NCI-H226 (cell line): ENCODE measurements at places on chromosomes 6 and 20.

GRCh38 chr6:156336089-156336488 is 441.1 kb upstream of the ARID1B start:
- no peak for DNase-seq

- no peak for DNase-seq
These were observed 26.8 kb downstream of the HS3ST5 start for GRCh38 chr6:114315831-114316595.

DNA sequence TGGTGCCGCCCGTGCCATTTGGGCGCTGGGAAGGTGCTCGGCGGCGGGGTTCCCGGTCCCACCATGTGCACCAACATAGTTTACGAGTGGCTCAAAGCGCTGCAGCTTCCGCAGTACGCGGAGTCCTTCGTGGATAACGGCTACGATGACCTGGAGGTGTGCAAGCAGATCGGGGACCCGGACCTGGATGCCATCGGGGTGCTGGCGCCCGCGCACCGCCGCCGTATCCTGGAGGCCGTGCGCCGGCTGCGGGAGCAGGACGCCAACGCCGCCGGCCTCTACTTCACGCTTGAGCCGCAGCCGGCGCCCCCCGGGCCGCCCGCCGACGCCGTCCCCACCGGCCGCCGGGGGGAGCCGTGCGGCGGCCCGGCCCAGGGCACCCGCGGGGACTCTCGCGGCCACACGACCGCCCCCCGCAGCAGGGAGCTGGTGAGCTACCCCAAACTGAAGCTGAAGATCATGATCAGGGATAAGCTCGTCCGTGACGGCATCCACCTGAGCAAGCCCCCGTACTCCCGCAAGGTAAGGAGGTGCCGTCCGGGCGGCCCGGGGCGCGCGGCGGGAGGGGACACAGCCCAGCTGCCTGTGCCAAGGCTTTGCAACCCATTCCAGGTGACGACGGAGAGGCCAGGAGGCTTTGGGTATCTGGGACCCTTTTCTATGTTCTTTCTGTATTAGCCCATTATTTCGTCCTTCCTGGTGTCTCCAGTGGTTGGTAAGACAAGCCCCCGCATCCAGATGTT is 547 bp downstream of the SAMD5 start:
- no peak for DNase-seq

DNA sequence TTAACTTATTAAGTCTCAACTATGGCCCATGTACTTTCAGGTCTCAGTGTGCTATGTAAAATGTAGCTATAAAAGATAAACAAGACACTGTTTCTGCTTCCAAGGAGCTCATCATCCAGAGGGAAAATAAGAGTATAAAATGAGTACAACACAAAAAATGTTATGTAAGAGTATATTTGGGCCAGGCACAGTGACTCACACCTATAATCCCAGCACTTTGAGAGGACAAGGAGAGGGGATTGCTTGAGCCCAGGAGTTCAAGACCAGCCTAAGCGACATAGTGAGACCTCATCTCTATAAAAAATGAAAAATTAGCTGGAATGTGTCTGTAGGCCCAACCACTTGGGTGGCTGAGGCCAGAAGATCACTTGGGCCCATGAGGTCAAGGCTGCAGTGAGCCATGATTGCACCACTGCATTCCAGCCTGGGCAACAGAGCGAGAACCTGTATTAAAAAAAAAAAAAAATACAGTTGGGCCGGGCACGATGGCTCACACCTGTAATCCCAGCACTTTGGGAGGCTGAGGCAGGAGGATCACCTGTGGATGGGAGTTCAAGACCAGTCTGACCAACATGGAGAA is 124.0 kb downstream of the EDN1 start:
- DNase-seq = no peak

DNA sequence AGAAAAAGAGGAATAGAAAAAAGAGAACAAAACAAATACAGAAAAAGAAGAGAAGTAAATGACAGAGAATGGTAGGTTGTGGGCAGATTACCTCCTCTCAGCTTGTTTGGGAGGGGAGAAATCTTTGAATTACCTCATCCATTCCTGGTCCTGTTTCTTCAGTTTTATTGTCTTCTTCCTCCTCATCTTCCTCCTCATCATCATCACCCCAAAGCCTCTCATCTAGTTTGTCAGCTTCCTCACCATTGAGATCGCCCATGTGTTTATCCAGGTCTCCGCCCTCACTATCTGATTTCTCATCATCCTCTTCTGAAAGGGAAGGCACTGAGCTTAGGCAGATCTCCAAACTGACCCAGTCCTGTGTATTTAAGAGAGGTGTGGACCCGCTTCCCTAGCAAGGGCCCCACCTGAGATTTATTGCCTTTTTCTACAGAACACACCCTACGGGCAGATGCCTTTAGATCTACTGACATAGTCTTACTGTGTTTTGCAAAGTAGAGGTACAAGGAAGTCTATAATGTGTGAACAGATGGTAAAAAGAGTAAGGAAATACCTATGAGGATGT is 24.2 kb upstream of the LYRM2 start:
- no peak for DNase-seq

- DNase-seq = no peak
These were observed 541.3 kb upstream of the BTBD3 start for GRCh38 chr20:11376420-11376819.

DNA sequence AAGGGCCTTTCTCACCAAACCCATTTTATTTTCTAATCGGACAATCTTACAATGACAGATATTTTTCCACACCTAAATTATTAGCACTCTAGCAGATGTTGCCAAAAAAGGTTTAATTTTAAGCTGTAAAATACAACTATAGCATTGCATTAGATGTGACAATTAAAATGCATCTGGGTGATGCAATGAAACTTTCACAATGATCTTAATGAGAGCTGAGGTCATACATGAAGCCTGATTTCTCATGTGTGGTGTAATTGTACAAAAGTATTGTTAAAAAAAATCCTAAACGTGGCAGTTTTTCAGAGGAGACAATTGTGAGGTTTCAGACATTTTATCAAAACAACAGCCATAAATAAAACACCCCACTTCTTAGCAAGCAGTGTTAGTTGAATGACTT is 606.0 kb downstream of the HDGFL1 start:
- no peak for DNase-seq

DNA sequence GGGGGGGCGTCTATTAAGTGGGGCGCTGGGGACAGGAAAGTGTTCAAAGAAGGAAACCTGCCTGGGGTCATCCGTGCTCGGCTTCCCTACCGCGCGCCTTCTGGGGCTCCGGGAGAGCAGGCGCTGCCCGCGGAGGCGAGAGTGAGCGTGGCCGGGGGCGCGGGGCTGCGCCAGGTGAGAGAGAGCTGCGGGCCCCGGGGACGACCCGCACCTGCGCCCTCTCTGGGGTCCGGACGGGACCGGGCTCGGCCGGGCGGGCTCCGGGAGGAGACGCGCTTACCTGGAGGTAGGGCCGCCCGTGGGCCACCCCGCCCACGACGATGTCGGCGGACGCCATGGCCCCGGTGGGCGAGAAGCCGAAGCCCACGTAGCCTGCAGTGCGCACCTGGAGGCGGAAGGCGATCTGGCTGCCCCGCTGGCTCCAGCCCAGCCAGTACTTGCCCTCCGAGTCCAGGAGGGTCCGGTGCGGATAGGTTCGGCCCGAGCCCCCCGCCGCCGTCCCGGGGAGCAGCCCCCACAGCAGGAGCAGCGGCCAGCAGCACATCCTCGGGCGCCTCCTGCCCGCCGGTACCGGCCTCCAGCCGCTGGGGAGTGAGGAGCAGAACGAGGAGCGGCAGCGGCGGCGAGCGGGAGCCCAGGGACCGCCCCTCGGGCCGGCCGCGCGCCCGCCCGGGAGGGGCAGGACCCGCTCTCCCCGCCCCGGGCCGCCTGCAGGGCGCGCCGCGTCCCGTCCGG is at the start of gene MOXD1:
Gene MOXD1 (minus strand): TSS at position 593 of the 735 bp plus-strand sequence. CDS start 49 bp downstream, at position 544.
- DNase-seq = no peak

DNA sequence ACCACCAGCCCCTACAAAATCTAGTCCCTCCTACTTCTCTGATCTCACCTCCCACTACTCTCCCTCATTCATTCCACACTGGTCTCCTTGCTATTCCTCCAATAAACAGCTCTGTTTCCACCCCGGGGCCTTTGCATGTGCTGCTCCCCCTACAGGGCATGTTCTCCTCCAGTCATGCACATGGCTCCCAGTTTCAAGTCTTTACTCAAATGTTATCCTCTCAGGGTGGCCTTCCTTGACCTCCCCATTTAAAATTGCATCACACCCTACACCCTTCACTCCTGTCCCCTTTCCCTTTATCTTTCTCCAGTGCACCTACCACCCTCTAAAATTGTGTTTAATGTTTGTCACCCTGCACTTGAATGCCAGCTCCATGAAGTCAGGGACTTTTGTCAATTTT is 174.5 kb downstream of the MRPL14 start:
- DNase-seq = no peak

DNA sequence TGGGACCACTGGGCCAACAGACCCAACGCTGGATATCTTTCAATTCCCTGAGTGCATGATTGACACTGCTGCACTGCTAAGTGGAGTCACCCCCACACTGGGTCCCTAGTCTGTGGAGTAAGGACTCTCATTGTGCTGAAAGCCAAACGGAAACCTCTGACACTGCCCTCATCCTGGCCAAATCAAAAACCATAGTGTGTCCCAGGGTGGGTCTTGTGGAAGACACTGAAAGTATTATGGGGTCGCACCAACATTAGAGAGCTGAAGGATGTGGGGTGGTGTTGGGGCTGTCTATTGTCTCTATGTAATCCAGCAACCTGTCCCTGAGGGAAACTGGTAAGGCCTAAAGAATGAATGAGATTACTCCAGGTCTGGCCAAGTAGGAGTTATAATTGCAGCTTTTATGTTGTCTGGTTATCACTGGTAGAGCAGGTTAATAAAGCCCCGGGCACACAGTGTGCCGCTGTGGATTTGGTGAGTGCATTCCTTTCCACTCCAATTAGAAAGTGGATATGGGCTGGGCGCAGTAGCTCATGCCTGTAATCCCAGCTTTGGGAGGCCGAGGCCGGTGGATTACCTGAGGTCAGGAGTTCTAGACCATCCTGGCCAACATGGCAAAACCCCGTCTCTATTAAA is 57.9 kb downstream of the HLA-A start:
- DNase-seq = no peak

GRCh38 chr20:56178219-56178618 is 70.3 kb upstream of the MC3R start:
- DNase-seq = no peak

DNA sequence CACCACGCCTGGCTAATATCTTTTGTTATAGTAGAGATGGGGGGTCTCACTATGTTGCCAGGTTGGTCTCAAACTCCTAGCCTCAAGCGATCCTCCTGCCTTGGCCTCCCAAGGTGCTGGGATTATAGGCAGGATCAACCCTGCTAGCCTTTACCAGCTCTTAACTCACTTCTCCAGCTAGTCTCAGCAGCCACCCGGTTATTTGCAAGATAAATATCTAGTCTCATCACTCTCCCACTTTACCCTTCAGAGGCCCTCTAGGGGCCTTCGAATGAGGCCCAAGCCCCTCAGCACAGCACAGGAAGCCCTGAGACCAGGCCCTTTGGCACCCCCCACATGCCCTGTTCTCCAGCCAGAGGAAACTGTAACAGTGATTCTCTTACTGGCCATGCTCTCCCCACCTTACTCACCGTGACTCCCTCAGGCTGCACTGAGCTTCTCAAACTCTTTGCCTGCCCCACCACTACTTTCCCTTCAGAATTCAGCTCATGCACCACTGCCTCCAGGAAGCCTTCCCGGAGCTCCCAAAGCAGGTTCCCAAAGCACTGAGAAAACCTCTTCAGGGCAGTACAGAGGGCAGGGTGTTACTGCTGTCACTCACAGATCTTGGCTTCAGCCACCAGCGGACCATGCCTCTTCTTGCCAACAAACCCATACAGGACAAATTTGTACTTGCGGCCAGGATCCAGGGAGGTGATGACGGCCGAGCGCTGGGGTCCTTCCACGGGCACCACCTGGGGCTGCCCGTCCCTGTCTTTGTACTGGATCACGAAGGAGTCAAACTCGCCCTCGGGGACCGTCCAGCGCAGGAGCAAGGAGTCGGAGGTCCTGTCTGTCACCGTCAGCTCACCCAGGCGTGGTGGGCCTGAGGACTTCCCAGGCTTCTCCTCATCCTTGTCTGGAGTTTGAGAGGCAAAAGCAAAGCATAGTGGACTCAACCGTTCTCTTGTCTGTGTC is 25.0 kb downstream of the TNXB start:
- no peak for DNase-seq

- DNase-seq = no peak
These were observed 18.9 kb upstream of the HLA-DOA start for GRCh38 chr6:33028220-33028849.

DNA sequence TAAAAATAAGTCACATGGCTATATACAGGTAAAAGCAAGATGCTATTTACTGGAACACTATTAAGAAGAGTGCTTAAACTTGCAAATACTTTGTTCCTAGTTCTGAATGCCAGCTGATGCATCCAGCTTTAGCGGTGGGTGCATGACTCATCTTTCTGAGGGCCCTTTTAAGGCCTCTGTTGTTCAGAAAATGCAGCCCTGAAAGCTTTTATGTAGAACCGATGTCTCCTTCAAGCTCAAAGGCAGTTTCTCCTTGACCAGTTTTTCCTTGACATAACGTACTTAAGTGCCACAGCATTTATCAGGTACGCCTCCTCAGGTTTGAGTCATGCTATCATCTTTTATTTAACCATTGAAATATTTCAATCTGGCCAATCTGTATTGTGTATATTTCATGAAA is 82.8 kb downstream of the MLIP start:
- DNase-seq = peak; percentile 28

DNA sequence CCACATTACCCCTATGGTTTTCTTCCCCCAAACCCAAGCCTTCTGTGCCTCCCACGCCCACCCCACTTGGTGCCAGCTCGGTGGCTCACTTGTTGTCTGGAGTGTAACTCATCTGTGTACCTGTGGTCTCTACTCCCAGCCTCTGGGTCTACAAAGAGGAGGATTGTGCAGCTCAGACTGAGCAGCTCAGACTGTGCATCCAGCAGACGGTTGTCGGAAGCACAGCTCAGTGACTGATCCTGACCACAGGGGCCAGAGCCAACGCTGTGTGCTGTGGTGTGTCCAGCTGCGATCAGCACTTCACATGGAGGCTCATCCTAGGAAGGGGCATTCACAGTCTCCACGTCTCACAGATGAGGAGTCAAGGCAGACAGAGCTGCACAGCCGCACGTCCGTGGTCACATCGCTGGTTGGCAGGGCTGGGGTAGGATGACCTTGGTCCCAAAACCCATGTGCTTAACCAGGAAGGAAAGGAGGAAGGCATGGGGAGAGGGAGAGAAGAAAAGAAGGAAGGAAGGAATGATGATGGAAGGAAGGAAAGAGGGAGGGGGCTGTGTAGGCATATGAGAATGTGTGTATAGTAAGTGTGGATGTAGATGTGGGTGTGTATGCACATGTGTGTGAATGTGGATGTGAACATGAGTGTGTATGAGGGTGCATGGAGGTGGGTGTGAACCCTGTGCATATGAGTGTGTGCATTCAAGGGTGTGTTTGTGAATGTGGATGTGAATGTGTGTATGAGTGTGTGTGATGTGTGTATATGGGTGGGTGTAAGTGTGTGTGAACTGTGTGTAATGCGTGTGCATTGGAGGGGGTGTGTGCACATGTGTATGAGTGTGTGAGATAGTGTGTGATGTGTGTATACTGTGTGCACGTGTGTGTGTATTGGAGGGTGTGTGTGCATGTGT is 28.2 kb upstream of the STX16 start:
- no peak for DNase-seq

- DNase-seq = no peak
These were observed 1.3 kb downstream of the GZF1 start for GRCh38 chr20:23363257-23363649.
